ENCODE measurements at places on chromosomes 12 and 14.

DNA sequence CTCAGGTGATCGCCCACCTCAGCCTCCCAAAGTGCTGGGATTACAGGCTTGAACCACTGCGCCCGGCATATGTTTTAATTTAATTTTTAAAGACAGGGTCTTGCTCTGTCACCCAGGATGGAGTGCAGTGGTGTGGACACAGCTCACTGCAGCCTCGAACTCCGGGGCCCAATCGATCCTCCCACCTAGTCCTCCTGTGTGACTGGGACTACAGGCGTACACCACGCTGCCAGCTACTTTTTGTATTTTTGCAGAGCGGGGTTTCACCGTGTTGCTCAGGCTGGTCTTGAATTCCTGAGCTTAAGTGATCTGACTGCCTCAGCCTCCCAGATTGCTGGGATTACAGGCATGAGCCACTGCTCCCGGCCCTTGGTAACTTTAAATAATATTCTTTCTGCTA is 30.8 kb upstream of the PPP1R13B start:
- no peak for DNase-seq

DNA sequence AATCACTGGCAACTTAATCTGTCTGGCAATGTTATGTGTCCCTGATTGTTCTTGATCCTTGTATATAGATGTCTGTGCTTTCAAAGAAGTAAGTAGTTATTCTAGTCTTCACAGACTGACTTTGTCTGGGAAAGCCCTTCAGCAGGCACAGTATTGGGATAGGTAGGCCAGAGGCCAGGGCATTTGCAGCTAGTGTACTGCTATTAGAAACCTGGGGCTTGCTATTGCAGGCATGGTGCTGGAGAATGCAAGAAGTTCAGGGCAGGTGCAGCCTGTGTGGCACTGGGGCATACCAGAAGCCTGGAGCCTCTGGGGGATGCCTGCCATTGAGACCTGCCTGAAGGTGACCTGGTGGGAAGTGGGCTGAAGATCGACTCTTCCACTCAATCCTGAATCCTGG is 96.3 kb downstream of the TMTC3 start:
- no peak for DNase-seq

GRCh38 chr12:92421701-92422100 is 276.1 kb upstream of the BTG1 start:
- no peak for DNase-seq

DNA sequence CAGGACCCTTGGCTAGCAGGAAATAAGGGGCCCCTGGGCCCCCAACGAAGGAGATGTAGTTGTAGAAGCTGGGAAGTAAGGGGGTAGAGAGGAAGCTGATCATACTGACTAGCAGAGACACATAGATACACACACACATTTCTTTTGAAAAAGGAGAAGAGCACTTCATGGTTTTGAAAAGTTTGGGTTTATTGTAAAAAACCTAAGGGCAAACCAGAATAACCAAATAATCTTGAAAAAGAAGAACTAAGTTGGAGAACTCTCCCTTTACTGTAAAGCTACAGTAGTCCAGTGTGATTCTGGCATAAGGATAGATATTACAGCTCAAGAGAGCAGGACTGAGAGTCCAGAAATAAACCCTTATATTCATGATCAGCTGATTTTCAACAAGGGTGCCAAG is 5.8 kb upstream of the HCAR3 start:
- no peak for DNase-seq

DNA sequence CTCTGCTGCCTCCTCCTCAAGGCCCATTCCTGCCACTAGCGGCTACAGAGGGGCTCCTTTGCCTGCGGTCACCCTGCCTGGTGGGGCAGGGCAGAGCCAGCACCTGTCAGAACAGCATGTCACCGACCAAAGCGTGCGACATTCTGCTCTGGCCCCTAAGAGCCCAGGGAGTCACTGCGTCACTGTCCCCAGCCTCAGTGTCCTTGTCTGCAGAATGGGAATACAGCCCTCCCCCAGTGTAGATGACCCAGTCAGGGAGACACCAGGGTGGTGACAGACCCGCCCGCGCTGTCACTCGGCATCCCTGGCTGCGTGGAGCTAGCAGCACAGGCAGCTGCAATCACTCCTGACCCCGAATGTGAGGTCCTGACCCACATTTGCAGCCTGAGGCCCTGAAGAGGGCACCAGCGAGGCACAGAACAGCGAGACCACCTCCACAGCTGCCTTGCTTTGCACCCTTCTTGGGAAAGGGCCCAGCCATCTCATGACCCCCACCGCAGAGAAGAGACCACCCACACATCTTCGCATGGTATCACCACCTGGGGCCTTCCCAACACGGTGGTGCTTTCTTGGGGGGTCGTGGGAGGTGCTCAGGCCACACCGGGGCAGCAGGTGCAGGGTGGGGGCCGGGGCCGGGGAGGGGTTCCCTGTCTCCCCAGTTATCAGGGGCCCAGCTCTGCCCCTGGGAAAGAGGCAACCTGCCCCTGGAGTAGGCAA is 2.5 kb downstream of the AHNAK2 start:
- DNase-seq = no peak

DNA sequence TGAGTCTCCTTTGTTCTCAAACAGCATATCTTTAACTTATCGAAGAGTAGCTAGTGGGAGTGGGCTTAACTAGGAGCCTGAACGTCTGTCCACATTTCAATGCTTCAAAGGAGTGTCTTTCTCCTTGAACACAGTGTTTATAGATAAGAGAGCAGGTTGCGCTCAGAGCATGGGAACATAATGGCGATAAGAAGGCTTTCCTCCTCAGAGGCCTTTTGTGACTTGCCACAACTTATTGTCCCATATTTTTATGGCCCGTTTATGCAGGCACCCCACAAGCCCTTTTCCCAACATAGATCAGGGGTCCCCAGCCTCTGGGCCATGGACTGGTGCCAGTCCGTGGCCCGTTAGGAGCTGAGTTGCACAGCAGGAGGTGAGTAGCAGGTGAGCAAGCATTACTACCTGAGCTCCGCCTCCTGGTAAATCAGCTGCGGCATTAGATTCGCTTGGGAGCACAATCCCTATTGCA is 2.6 kb upstream of the DDX47 start:
- DNase-seq = no peak

DNA sequence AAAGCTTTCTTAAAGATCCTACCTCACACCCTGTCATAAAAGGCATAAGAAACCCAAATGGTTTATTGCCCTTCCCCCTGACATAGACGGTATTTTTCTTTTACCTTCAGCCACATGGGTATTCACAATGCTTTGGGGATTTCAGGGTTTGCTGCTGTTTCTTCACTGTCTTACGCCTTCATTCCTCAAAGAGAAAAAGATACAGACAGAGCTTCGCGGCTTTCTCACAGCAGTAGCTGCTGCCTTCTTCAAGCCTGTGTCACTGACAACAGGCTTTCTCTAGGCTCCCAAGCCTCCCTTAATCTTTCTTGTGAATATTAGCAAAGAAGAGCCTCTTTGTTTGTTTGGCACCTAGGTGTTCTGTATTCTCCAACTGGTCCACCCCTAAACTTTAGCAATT is 197.4 kb upstream of the ARID2 start:
- DNase-seq = no peak

GRCh38 chr14:26765768-26766520 is 168.1 kb upstream of the NOVA1 start:
- DNase-seq = peak; percentile 60

DNA sequence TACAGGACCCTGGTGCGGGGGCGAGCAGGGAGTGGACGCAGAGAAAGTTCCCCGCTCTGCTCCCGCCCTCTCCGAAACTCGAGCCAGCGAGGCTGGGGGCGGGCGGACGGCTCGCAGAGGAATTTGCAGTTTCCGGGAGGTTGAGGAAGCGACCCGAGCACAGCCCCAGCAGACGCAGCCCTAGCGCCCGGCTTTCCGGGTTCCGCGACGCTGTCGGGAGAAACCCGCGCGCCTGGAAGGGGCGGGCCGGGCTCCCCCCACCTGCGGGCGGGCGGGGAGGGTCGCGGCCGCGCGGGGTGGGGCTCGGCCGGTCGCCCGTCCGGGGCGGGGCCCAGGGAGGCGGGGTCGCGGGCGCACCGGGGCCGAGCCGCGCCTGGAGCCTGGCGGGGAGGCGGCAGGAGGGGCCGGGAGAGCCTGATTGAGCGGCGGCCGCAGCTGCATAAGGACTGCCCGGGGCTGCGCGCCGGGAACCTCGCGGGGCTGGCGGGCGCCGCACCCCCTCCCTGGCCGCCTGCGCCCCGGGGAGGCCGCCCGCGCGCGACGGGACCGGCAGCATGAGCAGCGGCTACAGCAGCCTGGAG is at the start of gene RASSF3:
TSS of gene RASSF3 (plus strand) at position 417 of the 581 bp plus-strand sequence. CDS start at position 555, 138 bp downstream.
- DNase-seq = peak; percentile 89

DNA sequence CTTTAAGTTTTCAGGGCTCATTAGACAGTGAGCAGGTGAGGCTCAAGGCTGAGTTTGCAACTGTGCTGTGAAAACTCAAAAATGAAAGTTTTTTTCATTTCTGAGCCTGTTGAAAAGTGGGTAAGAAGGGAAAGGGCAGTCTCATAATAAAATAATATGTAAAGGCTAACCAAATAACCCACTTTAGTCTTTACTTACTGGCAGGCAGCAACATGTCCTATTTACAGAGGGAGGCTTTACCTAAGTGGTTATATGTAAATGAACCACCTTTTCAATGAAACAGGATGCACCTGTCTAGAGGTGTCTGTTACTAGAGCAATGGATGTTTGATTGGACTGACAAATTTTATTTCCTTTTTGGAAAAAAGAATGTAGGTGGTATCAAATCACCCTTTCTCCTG is 158.0 kb downstream of the ETV6 start:
- no peak for DNase-seq

GRCh38 chr12:11895421-11896078 is 175.2 kb upstream of the BCL2L14 start:
- no peak for DNase-seq

DNA sequence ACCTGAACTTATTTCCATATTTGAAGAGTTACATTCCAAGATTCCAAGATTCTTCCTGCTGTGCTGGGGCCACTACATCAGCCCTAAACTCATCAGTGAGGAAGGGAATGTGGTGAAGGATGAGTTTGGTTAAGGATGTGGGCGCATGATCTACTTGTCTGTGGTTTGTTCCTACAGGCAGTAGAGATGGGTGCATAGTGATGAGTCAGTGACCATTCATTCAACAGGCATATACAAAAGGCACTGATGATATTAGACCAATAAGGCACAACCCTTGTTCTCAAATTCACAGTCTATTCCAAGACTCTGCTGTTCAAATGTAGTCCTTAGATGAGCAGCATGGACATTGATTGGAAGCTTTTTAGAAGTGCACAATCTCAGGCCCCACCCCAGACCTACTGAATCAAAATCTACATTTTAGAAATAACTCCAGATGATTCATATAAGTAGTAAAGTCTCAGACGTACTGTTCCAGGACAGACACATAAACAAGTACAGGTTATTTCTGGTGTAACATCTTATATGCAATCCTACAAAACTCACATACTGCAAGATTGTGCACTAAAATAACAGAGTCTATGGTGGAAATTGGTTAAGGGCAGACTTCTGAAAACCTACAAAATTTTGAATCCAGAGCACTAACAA is 47.7 kb upstream of the MAP3K9 start:
- no peak for DNase-seq

DNA sequence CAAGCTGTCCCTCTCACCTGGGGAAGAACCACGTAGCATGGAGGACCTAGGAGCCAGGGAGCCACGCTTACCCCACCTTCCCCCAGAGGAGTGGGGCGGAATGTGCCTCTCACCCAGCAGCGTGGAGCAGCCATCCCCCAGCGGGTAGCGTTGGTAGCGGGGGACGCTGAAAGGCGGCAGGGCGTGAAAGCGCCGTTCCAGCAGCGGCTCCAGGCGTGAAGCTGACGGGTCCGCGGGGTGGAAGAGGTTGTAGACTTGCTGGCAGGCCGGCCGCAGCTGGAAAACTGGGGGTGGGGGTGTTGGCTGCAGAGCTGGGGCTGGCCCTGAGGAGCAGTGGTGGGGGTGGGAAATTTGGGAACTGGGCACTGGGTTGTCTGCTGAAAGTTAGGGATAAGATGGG is 11.9 kb downstream of the ARL6IP4 start:
- DNase-seq = peak; percentile 15

- no peak for DNase-seq
Observed at GRCh38 chr12:121255433-121255832, 41.1 kb downstream of the CAMKK2 start.

DNA sequence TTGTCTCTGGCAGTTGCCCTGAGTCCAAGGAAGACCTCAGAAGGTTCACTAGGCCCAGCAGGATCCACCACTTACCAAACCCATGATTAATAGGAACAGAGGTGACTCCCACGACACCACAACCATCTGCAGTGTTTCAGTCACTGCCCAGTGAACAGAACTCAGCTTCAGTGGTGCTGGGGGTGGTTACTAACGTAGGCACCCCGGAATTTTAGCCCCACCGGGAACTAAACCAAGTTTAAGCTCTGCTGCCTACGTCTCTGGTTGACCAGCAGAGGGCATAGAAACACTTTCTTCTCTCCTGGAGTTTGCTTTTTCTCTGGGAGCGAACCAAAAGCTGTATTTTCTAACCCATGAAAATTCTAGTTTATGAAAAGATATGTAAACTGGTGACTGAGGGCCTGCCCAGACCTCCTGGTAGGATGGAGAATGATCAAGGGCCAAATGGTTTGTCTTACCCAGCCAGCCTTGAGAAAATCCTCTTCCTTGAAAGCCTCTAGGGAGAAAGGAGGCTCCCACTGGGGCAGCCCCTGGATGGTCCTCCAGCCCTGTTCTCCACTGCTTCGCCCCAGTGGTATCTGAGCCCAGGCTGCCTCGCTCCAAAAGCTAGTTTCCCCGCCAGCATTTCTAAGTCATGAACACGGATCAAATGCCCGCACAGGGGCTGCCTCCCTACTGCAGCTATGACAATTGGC is 379.8 kb downstream of the DPF3 start:
- DNase-seq = no peak

DNA sequence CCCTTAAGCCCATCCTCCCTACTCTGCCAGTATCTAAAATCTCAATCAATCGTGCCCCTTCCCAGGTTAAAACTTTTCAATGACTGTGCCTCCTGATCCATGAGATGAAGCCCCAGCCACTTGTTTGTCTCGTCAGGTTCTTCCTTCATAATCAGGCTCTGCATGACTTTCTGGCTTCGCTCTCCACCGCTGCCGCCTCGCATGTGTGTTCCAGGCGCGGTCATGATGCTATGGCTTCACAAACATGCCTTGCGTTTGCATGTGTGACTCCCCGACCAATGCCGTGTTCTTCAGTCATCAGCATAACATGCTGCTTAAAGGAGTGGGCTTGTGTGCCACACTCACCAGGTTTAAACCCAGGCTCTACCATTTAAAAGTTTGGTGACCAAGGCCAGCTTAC is 5.0 kb upstream of the C1RL start:
- DNase-seq = no peak

Measured in left hindlimb (tissue), 1 donor.